ENCODE measurements at places on chromosomes 2 and 18.

GRCh38 chr2:176732780-176733179, 463.5 kb downstream of the MTX2 start:
- no peak for DNase-seq

DNA sequence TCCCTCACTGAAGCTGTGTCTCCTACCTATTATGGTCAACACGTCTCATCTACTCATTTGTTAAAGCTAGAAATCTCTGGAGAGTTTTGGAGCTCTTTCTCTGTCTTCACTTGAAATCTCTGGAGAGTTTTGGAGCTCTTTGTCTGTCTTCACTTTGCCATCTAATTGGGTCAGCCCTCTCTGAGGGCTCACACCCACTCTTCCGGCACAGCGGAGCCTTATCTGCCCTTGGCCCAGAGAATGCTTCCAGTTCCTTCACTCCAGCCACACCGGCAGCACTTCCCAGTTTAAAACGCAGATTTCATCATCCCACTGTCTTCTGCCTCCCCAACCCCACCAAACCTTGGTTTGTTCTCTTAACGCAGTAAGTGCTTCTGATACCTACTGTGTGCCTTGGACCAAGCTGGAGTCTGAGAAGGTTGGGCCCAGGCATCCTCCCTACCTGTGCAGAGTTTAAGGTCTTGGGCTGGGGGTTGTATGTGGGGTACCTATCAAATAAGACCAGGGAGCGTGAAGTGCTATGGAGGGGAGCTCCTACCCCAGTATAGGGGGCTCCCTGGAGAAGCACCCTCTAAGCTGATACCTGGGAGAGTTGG, 5.0 kb downstream of the HPCAL1 start:
- no peak for DNase-seq

- no peak for DNase-seq
These were observed 53.7 kb upstream of the TWSG1 start for GRCh38 chr18:9280849-9281248.

GRCh38 chr2:7348761-7349160, 431.5 kb downstream of the RNF144A start:
- DNase-seq, result no peak

- DNase-seq, result no peak
These were observed 183.3 kb upstream of the FBXO11 start for GRCh38 chr2:48089644-48090043.

GRCh38 chr2:101517758-101518271, 42.9 kb upstream of the RFX8 start:
- DNase-seq, result no peak

DNA sequence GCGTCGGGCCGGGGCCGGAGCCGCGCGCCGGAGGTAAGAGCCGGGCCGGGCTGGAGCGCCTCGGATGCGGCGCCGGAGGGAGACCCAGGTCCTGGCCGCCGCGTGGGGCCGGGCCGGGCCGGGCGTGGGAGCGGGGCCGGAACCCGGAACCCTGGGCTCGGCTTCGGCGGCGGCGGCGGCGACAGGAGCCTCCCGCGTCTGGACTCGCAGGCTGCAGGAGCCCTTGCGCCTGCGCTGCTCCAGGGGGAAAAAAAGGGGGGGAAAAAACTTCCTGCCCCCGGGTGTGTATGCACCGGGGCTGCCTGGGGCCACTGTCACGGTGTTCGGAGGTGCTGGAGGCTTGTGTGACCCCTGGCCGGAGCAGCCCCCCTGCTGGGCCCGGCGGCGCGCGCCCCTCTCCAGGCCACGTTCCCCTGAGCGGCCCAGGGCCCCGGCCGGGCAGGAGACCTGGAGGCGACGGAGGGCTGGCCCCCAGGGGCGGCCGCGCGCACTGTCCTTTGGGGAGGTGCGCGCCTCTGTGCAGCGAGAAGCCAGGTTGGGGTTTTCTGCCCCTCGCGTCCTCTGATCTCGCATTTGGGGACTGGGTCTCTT, 864 bp downstream of the KLHL29 start:
- DNase-seq, result no peak

DNA sequence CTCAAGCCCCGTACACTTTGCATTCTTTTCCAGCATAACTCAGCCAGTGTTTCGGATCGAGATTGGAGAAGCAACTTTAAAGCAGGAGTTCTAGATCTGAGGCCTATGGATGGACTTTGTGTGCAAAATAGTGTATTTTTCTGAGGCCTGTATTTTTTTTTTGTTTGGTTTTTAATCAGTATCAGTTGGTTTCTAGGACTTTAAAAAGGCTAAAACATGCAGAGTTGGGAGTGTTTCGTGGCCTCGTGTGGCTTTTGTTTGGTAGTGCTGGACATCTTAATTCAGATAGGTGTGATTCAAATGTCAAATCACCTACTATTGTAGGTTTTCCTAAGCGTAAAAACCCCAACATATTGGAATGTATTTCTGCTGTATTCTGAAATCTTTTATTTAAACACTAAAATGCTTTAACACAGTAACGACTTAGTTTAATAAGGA, 282 bp upstream of the PUS10 start:
- no peak for DNase-seq

GRCh38 chr2:174343623-174344455, 9.1 kb downstream of the SP9 start:
- no peak for DNase-seq

DNA sequence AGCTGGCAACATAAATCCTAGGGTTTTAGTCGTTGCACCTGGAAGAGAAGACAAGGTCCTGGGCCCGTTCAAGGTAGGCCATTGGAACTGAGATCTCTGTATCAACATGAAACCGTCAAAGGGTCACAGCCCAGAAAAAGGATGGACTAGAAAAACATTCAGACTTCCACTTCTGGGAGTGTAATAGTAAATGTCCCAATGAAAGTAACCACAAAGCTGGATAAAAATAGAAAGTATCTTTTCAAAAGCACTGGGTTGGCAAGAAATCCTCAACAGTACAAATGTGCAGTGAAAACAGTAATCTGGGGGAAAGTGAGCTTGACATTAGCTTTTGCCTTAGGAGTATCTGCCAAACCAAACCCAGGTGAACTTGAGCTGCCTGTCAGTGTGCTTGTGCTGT, 12.9 kb downstream of the CGREF1 start:
- DNase-seq, result no peak

- no peak for DNase-seq
These were observed 131.9 kb downstream of the GLI2 start for GRCh38 chr2:120867290-120868241.

- DNase-seq, result no peak
These were observed 463 bp downstream of the PPP1CB start for GRCh38 chr2:28751956-28752630.

DNA sequence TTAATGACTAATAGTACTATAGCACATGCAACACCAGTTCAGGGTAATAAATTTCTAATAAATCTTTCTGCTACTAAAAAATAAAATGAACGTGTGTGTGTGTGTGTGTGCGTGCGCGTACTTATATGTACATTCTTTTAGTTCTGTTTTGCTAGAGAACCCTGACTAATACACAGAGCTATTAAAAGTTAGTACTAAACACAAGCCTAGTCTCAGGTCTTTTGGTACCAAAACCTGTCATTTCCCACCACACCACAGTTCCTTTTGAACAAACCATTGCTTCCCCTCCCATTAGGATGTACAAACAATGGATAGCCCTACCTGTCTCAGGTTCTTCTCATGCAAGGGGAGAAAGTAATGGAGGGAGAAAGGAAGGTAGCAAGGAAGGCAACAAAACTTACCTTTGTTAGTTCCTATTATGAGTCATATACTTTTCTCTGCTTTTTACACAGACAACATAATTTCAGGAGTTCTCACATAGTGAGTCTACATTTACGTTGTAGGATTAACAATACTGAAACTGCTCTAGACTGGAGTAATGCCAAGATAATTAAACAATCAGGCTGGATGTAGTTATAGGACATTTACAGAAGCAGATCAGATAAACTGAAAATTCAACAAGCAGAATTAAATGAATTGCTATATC, 427.2 kb downstream of the KCNJ3 start:
- no peak for DNase-seq

DNA sequence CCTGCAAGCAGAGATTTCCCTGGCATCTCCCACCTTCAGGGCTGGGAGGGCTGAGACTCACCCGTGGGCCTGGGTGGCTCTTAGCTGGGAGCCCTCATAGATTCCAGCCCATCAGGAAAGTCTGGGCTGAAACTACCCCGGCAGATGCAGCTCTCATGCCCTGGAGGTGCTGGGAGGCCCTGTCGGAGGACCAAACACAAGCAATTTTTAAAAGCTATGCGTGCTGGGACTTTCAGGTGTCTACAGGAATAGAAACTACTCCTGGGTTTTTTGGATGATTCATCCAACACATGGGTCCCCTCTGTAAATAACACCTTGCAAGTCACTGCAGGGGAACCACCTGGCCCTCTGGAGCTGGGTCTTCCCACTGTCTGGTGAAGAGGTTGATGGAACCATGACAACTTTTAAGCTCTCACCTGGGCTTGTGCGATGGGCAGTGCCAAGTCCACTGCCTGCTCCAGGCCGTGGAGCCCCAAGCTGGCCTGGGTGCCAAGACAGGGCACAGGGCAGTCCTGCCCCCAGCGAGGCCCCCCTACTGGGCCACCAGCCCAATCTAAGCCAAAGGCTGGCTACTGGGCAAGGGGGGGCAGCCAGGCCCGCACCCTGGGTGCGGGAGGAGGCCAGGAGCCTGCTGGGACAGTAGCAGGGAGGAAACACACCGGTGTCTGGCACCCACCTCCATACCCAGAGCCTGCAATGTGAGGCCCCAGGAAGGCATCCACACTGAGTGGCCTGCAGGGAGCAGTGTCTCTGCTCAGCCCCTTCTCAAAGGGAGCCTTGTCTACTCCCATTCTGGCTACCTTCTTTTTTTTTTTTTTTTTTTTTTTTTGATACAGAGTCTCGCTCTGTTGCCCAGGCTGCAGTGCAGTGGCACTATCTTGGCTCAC, 1.1 kb upstream of the GPR55 start:
- no peak for DNase-seq

DNA sequence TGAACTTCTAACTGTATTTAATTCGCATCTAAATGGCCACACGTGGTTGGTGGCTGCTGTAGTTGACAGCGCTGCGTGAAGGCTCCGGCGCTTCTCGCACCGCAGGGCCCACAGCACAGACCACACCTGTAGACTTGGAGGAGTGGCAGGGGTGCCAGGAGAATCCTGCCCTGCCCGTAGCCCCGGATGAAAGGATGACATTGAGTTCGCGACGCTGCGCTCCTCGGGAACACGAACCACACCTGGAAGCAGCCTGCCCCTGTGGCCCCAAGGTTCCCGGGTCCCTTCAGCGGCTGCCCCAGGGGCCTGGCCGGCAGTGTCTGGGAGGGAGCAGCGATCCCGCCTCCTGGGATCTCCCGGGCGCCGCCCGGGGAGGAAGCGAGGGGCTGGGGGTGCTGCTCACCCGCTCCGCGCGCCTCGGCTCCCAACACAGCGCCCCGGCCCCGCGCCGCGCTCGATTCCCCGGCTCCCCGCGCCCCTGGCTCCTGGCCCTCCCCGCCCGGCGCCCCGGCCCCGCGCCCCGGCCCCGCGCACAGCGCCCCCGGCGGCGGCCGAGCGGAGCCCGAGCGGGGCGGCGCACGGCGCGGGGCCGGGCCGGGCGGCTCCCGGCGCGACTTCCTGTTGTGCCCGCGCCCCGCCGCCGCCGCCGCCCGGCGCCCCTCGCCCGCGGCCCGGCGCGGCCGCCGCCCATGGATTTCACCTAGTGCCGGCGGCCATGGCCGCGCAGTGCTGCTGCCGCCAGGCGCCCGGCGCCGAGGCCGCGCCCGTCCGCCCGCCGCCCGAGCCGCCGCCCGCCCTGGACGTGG, at the start of gene RNPEPL1:
Gene RNPEPL1, plus strand, starts transcription at position 613 of the 806 bp plus-strand sequence. Its CDS starts 103 bp downstream, at position 716.
- no peak for DNase-seq

GRCh38 chr18:51363384-51363783, 165.9 kb upstream of the MEX3C start:
- no peak for DNase-seq

GRCh38 chr18:76447258-76447890, 47.7 kb downstream of the ZNF516 start:
- no peak for DNase-seq

All from stimulated activated CD8-positive, alpha-beta memory T cell treated with anti-CD3 and anti-CD28 coated beads, Interleukin-7, amount 100 ng/mL, for 4 hours (primary cell).